Activated naive CD4-positive, alpha-beta T cell treated with anti-CD3 and anti-CD28 coated beads, Interleukin-2, amount 10 ng/mL, durations not matched to agents 7 days and 5 days (primary cell): ENCODE measurements at places on chromosomes 7 and 10.

- no peak for DNase-seq
Measured at GRCh38 chr7:28157831-28158416, 22.7 kb downstream of the JAZF1 start.

- no peak for DNase-seq
Measured at GRCh38 chr10:36109399-36110023, 467.4 kb upstream of the FZD8 start.

GRCh38 chr7:12861070-12861469 is 173.6 kb downstream of the ARL4A start:
- DNase-seq, result no peak

GRCh38 chr7:55501611-55502010 is 70.7 kb downstream of the VOPP1 start:
- no peak for DNase-seq

DNA sequence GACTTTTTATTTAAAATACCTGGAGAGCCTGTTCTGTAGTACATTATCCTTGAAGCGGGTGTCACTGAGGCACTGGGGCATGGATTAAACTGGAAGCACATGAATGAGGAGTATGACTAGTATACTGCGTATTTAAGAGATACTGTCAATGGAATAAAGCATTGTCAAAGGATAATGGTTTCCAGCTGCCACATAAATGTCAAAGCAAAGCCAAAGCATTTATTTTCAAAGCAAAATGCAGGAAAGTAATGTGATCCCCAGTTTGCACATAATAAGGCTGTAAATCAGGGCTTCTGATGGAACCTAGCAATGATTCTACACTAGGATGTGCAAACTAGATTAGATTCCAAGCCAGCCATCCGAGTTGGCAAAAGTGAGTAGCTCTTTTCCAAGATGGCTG is 240.1 kb downstream of the POU6F2 start:
- DNase-seq, result no peak

DNA sequence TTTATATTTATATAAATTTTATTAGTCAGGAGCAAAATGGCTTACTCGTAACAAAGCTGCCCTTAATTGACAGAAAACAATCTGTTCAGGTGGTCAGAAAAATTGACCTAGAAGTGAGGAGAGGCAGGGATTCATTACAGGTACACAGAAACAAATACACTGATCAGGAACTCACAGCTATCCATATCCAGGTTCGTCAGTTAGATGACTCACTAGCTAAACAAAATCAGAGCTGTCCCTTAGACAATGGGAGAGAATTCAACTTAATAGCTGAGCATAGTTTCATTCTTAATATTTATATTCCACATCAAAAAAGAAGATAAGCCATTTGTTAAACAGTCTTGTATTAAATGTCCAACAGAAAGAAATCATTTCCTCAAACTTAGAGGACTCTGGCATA is 41.7 kb downstream of the HYCC1 start:
- no peak for DNase-seq

DNA sequence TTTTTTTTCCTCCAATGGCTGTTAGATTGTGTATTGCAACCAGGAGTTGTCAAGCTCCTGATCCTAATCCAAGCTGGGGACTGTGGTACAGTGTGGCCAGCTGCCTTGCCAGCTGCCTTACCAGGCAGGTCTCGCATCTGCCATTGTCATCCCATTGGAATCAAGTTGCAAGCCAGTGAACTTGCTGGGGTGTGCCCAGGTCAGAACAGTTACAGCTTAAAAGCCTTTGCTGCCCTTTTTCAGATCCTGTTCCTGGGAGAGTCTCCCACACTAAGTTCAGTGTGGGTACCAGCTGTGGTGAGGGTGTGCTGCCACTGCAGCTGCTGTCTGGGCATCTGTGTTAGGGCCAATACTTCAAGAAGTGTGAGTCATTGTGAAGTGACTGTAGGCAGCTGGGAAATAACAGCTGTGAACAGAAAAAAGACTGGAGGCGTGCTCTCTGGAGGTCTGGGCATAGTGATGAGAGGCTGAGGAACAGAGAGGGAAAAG is 72.8 kb downstream of the CCNY start:
- DNase-seq, result no peak

GRCh38 chr7:127667017-127667670 is 15.2 kb downstream of the SND1 start:
- no peak for DNase-seq

- DNase-seq, result no peak
Measured at GRCh38 chr10:93165367-93165766, 91.7 kb downstream of the CYP26A1 start.

- DNase-seq, result no peak
Measured at GRCh38 chr10:61778137-61778536, 115.4 kb downstream of the CABCOCO1 start.

DNA sequence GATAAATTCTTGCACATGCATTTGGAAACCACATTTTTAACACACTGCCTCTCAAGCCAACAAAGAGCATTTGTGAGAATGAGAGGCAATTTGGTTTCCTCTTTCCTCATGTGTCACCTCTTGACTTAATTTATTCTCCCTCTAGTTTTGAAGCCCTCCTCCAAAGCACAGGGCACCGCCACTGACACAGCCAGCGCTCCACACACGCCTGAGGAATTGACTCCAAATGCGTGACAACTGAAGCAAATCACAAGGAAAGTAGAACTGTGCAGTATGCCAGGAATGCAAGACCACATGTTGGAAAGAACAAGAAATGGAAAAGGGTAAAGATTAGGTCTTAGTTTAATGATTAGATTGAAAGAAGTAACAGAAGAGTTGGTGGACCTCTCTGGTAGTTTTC is 173.3 kb downstream of the LSM5 start:
- no peak for DNase-seq
